GM23248 (cell line): ENCODE measurements at places on chromosomes 2 and 18. TPM values are rescaled to one million over a fixed set of nuclear protein-coding genes. Genes with fewer than 3 reads are reported as not detected.

DNA sequence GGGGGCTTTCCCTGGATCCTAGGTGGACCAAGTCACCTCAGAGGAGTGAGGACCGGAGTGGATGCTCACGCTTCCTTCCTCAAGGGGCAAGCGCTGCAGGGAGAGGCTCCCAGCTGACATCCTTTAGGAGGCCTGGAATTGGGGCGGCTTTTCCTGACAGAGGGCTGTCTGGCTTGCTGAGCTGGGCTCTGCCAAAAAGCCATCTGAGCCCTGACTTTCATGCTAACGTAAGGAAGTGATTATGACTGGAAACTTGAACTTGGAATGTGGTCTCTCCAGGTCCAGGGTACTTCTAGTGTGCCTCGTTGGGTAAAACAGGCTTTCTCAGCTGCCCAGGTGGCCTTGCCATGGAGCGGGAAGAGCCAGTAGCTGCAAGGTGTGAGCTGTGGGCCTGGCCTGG is 268.3 kb upstream of the SPRED2 start:
- no peaks in the 10 kb centered on the region for H3K4me1 ChIP-seq
- no peaks in the 10 kb centered on the region for H3K36me3 ChIP-seq
- H3K4me3 ChIP-seq: no peak overlapping the region
- DNase-seq: no peak

GRCh38 chr2:30464544-30465170 is 17.6 kb downstream of the LCLAT1 start:
- no peaks in the 10 kb centered on the region for H3K27me3 ChIP-seq
- H3K36me3 ChIP-seq: no peaks in the 10 kb centered on the region
- H3K4me3 ChIP-seq: no peak overlapping the region
- DNase-seq: no peak
- 0 out of 2 replicates have a peak, but pooled peaks cover 5% of the 10 kb centered on the region for H3K4me1 ChIP-seq

Gene TRIM43
- total RNA-seq: not detected in 2 replicates

- H3K27ac ChIP-seq: no peak overlapping the region
- no peak for DNase-seq
- H3K4me3 ChIP-seq: no peak overlapping the region
Measured at GRCh38 chr2:233320470-233320869, 12.9 kb downstream of the SAG start.

Gene GAREM1
- 0.51 and 1.2 TPM in 2 replicates for total RNA-seq

DNA sequence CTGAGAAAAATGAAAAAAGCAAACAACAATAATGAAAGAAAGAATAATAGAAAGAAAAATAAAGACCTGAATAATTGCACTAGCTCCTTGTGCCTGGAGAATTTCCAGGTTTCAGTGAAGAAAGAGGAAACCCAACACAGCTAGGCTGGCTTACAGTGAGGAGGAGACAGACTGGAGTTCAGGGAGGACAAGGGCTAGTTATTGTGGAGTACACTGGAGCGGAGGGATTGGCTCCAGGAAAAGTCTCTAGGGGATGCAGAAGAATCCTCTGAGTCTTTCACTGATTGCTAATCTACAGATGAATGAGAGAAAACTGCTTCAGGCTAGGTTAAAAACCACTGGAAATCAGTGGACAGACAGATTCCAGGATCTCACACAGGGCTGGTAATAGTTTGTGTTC is 163.6 kb upstream of the RBMS1 start:
- no peaks in the 10 kb centered on the region for H3K27me3 ChIP-seq
- H3K27ac ChIP-seq: peak overlapping the region; percentile 5; the same call in 1 of the 2 replicates
- peak; percentile 64 for DNase-seq
- no peaks in the 10 kb centered on the region for H3K36me3 ChIP-seq
- H3K4me1 ChIP-seq: peaks cover 12% of the 10 kb centered on the region

DNA sequence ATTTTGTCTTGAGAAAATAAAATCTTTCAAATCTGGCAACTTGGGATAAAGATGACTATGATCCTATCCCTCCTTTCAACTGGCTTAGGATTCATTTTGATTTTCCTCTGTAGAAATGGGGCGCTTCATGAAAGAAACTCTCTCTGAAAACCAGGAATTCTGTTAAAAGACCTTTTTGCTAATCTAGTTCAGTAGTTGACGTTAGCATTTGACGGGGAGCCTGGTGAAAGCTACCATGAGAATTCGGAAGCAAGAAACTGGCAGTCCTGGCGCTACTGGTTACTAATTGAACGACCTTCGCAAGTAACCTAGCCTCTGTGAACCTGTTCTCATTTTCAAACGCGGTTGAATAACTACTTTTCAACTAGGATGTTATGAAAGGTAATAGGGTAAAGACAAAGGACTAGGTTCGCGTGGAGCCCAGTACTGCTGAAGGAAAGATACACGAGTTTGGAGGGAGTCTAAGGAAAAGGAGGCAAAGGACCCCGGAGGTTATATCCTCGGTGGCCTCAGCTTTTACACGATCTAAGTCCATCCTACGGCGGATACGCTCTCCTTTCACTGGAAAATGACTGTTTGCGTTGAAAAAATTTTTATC is 604 bp upstream of the STK11IP start:
- no peaks in the 10 kb centered on the region for H3K27me3 ChIP-seq
- peak; percentile 54 for DNase-seq
- H3K4me3 ChIP-seq: peak overlapping the region; percentile 90
- H3K36me3 ChIP-seq: 0 out of 2 replicates have a peak, but pooled peaks cover 3% of the 10 kb centered on the region

- DNase-seq: peak; percentile 43
- no peaks in the 10 kb centered on the region for H3K36me3 ChIP-seq
- no peak overlapping the region for H3K4me3 ChIP-seq
Measured at GRCh38 chr2:144217853-144218633, 301.9 kb downstream of the ZEB2 start.

Gene PDE6D
- total RNA-seq: 12.8 and 29.5 TPM in 2 replicates

DNA sequence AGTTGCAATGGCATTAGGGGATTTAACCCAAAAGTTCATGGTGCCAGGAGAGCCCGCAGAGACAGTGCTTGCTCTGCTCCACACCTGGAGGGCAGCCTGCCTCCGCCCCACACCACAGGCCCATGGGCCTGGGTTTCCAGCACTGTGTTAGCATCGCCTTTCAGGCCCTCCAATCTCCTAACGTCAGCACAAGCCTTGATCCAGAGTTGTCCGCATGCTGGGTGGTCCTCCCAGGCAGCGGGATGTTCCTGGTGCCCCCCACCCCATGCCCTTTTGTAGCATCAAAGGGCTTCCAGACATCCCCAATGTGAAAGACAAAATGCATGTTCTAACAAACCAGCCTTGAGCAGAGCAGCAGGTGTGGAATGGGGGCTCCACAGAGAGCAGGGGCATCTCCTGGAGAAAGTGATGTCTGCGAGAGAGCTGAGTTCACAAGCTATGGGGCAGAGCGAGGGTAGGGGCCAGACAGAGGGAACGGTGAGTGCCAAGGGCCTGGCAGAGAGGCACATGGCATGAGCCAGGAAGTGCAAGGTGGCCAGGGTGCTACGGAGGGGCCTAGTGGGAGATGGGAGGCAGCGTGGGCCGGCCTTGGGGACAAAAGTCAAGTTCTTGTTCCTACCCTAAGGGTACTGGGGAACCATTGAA is 119.2 kb downstream of the CYP26B1 start:
- H3K27me3 ChIP-seq: no peaks in the 10 kb centered on the region
- no peak for DNase-seq
- no peak overlapping the region for H3K27ac ChIP-seq
- no peaks in the 10 kb centered on the region for H3K36me3 ChIP-seq
- H3K4me1 ChIP-seq: no peaks in the 10 kb centered on the region
- no peak overlapping the region for H3K4me3 ChIP-seq

DNA sequence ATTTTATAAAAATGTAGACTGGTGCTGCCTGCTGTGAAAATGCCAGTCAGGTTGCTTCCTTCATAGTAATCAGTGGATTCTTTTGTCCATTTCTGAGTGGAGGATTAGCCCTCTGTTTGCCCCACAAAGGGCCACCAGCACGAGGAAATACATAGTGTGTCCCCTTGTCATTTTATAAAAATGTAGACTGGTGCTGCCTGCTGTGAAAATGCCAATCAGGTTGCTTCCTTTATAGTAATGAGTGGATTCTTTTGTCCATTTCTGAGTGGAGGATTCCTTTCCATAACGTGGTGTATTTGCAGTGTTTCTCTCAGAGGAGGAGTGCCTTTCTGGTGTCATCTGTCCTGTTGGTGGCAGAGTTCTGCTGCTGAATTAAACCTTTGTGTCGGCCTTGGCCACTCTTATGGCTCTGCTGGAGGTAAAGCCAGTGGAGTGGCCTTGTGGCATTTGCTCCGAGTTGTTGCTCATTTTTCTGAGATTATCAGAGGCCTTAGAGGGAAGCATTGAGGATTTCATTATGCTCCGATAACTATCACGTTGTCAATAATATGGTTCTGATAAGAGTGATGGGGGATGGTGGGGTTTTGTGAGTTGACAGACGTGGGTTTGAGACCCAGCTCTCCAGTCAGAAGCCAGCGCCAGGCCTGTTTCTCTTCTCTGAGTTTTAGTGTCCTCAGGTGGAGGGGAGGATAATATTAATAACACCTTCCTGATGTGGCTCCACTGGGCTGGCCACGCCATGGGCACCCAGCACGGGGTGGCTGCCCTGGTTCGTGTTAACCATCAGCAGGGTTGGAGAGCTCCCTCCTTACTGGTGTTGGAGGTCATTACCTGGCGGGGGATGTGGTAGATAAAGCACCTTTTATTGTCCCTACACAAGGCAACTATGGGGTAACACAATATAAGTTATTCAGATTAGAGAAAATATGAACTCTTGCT is 96.6 kb downstream of the NEDD4L start:
- DNase-seq: no peak
- no peak overlapping the region for H3K4me3 ChIP-seq
- peaks cover under 1% of the 10 kb centered on the region; the same call in 1 of the 2 replicates for H3K4me1 ChIP-seq
- no peaks in the 10 kb centered on the region for H3K36me3 ChIP-seq
- no peaks in the 10 kb centered on the region for H3K27me3 ChIP-seq

Gene C2orf92
- 1.2 and 3.4 TPM in 2 replicates for total RNA-seq

GRCh38 chr2:10839813-10840212 is 27.2 kb upstream of the PDIA6 start:
- H3K27ac ChIP-seq: no peak overlapping the region
- DNase-seq: peak; percentile 38
- no peak overlapping the region for H3K4me3 ChIP-seq
- H3K4me1 ChIP-seq: no peaks in the 10 kb centered on the region

Gene CD8A
- 0.86 TPM in 1 of 2 replicates, not detected in the other for total RNA-seq

DNA sequence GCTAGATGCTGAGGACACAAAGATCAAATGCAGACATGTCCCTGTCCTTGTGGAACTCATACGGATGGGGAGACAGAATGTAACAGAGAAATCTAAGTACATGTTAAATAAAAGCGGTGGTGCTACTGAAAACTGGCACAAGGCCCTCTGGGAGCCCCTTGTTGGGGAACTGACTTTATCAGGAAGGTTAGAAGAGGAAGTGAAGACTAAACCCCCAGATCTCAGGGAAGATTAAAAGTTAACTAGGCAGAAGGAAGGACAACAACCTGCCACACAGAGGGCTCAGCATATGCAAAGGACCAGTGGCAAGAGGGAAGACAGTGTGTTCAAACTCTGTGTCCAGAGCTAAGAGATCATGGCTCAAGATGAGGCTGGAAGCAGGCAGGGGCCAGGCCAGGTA is 4.8 kb downstream of the CACNB4 start:
- DNase-seq: no peak
- H3K36me3 ChIP-seq: no peaks in the 10 kb centered on the region
- peaks cover 2% of the 10 kb centered on the region; the same call in 1 of the 2 replicates for H3K4me1 ChIP-seq
- peaks cover 56% of the 10 kb centered on the region for H3K27me3 ChIP-seq
- no peak overlapping the region for H3K4me3 ChIP-seq
- H3K27ac ChIP-seq: no peak overlapping the region

Gene METTL8
- total RNA-seq: 17.8 and 38.5 TPM in 2 replicates

DNA sequence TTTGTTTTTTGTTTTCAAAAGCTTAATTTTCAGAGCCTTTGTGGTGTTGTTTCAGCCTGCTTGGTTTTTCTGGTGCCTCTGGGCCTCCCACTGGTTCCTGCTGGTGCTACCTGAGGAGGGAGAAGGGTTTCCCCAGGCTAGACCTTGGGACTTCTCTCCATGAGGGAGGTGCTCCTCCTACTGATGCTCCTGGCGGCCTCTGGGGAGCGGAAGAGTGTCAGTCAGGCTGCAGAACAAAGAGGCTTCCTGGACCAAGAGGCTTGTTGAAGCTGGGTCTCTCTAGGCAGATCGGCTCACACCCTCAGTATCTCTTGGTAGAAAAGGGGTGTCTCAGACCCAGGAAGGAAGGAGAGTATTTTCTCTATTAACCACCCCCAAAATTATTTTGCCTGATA is 32.2 kb downstream of the RFX8 start:
- H3K27me3 ChIP-seq: no peaks in the 10 kb centered on the region
- H3K36me3 ChIP-seq: no peaks in the 10 kb centered on the region
- peaks cover 45% of the 10 kb centered on the region for H3K4me1 ChIP-seq

Gene DOK6
- 0.76 and 5.2 TPM in 2 replicates for total RNA-seq

Gene IL1RL2
- 2.3 and 2.9 TPM in 2 replicates for total RNA-seq

Gene KCMF1
- 87.2 and 131 TPM in 2 replicates for total RNA-seq

Gene GKN1
- not detected in 2 replicates for total RNA-seq

DNA sequence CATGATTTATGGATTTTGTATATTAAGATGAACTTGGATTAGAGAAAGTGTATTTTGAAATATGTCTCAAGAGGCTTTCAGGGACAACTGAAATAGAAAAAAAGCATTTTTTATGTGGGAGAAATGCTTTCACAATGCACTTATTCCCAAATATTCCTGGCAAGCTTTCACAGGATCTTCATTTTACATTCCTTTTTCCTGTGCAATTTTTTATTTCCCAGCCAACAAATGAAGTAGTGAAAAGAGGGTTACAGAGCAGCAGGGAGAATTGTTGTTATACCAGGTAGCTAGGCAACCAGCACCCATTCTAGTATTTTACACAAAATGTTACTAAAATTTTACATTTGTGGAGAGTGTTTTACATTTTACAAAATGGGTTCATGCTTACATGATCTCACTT is 167.0 kb upstream of the RPRM start:
- H3K4me1 ChIP-seq: no peaks in the 10 kb centered on the region
- no peaks in the 10 kb centered on the region for H3K27me3 ChIP-seq
- no peak overlapping the region for H3K4me3 ChIP-seq
- no peak for DNase-seq
- H3K36me3 ChIP-seq: no peaks in the 10 kb centered on the region
- no peak overlapping the region for H3K27ac ChIP-seq

Gene CFAP65
- total RNA-seq: not detected in 2 replicates

- DNase-seq: no peak
- H3K27me3 ChIP-seq: no peaks in the 10 kb centered on the region
- H3K36me3 ChIP-seq: no peaks in the 10 kb centered on the region
- no peaks in the 10 kb centered on the region for H3K4me1 ChIP-seq
Measured at GRCh38 chr18:3830604-3831003, 380.6 kb downstream of the TGIF1 start.

Gene ARHGAP15
- total RNA-seq: not detected in 2 replicates

GRCh38 chr2:145341536-145341935 is 821.6 kb upstream of the ZEB2 start:
- H3K4me1 ChIP-seq: no peaks in the 10 kb centered on the region
- no peak for DNase-seq
- H3K27me3 ChIP-seq: no peaks in the 10 kb centered on the region
- H3K27ac ChIP-seq: no peak overlapping the region
